Breast epithelium (tissue), 4 donors: ENCODE measurements at places on chromosomes 1 and 21. TPM values are rescaled to one million over a fixed set of nuclear protein-coding genes. Genes with fewer than 3 reads are reported as not detected.

APOBEC4 gene
- total RNA-seq, result not detected

TNFRSF4 gene
- total RNA-seq, result 1.6 TPM

DNA sequence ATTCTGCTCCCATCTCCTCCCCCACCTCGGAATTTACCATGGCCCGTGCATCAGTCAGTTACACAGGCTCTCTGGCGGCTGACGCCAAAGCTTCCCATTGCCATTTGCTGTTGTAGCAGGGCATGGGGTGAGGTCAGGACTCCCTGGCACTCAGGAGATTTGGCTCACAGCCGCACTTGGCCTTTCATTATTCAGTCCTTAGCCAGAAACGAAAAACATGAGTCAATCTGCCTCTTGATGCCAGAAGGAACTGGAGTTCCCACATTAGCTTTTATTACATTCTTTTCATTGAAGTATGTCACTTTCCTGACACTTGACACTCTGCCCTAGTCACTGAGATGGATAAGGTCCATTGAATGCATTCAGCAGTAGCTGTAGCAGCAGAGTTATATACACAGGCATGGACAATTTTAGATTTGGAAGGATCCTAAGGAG lies 260.6 kb downstream of the CACNA1E start:
- no peak for DNase-seq

GRCh38 chr1:78911956-78912880 lies 94.3 kb downstream of the ADGRL4 start:
- no peak for DNase-seq

GRCh38 chr1:108691128-108691941 lies 775 bp upstream of the PRPF38B start:
- no peak for DNase-seq

DNA sequence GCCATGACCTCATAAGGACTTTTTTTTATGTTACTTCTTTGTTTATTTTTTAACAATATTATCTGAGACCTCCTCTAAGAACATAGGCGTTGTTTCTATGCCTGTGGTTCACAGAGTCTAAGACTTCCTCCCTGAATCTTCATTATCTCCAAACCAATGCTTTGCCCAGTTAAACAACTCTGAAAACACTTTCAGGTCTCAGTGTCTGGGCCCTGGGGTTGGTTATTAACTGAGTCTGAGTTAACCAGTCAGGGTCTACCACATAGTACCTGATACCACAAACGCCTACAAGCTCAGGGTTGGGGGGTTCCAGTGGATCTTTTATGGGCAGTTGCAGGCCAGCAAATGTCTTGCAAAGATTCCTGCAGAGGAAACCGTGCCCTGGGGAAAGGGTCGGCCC lies 138.2 kb downstream of the AJAP1 start:
- no peak for DNase-seq

- DNase-seq, result no peak
Measured at GRCh38 chr1:13590486-13590885, 6.9 kb downstream of the PDPN start.

- no peak for DNase-seq
Measured at GRCh38 chr1:28326515-28326914, 2.3 kb upstream of the MED18 start.

GRCh38 chr1:89770391-89770790 lies 50.4 kb upstream of the LRRC8D start:
- no peak for DNase-seq

SYT14 gene
- total RNA-seq, result not detected

DNA sequence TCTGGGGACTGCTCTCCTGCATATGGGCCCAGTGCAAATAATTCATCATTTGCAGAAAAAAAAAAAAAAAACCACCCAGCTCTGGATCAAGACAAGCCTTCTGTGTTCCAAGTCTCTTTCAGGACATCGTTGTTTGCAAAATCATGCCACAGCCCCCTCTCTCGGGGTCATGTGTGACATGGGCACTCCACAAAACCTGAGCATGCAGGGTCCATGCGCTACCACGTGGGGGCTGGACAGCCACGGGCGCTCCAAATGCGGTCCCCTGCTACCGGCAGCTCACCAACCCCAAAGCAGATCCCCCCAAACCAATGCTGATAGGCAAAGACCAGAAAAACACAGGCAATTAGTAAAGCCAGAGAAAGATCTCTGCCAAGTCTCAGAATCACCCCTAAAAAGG lies 17.6 kb downstream of the NPHP4 start:
- no peak for DNase-seq

DYNLT5 gene
- 0.33 TPM for total RNA-seq

TAS1R3 gene
- 0.33 TPM for total RNA-seq

DNA sequence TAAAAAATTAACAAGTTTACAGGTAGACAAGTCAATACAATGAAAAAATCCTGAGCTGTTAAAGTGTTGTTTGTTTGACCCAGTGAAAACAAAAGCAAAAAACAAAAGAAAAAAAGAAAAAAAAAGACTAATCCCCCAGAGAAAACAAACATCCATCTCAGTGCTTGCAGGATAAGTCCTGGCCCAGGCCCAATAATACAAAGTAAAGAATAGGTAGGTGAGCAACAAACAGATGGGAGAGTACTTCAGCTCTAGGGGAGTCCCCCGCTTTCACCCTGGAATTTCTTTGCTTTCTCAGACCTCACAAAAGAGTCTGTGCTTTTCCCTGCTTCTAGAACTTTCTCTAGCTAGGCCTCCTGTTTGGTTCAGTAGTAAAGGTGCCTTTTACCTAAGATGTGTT lies 70.3 kb downstream of the ABCA4 start:
- no peak for DNase-seq

DENND2C gene
- 2.6 TPM for total RNA-seq

DENND2D gene
- 70.8 TPM for total RNA-seq

DNA sequence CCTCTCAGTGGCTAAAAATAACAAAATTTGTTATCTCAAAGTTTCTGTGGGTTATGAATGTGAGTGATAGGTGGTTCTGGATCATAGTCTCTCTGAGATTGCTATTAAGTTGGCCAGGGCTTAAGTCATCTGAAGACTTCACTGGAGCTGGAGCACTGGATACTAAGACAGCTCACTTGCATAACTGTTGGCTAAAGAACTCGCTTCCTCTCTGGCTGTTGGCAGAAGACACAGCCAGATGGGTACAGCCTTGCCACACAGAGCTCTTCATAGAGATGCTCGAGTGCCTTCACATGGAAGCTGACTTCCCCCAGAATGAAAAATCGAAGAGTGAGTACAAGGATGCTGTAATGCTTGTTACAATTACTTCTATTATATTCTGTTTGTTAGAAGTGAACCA lies 333.8 kb downstream of the ZP4 start:
- no peak for DNase-seq

CHIT1 gene
- total RNA-seq, result 15.2 TPM

GRCh38 chr1:111334169-111334568 lies 43.5 kb downstream of the CHIA start:
- no peak for DNase-seq

SMIM34 gene
- not detected for total RNA-seq

CRP gene
- total RNA-seq, result not detected

INKA2 gene
- 3.8 TPM for total RNA-seq

- no peak for DNase-seq
Measured at GRCh38 chr1:25914074-25914995, 8.1 kb upstream of the STMN1 start.

DNA sequence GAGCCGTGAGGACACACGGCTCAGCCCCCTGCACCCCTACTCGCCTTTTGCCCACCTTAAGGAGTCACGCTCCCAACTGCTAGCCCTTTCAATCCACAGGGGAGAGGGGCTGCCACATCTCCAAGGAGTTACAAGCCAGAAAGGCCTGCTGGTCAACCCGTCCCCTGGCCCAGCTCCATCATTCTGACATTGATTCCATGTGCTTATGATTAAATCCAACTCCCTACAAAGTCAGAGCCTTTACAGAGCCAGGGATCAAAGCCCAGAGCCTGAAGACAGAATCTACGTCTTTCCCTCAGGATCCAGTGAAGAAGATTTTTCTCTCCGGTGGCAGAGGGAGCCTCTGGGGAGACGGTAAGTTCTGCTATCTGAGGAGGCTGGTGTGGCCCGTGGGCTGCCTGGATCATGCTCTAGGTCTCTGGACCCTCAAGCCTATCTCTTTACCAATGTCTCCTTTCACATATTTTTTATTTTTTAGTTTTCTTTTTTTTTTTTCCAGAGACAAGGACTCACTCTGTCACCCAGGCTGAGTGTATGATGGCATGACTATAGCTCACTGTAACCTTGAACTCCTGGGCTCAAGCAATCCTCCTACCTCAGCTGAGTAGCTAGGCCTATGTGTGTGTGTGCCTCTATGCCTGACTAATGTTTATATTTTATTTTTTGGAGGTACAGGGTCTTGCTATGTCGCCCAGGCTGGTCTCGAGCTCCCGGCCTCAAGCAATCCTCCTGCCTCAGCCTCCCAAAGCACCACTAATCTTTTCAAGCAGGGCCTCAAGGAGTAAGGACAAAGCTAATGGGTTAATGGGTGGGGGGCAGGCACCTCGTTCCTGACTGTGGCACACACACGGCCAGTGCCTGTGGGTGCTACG lies 61.3 kb downstream of the SLC66A1 start:
- DNase-seq, result no peak

GRCh38 chr1:62800825-62801306 lies 16.9 kb downstream of the ATG4C start:
- no peak for DNase-seq
